SW 1271 (cell line): ENCODE measurements at places on chromosomes 7 and 10.

DNA sequence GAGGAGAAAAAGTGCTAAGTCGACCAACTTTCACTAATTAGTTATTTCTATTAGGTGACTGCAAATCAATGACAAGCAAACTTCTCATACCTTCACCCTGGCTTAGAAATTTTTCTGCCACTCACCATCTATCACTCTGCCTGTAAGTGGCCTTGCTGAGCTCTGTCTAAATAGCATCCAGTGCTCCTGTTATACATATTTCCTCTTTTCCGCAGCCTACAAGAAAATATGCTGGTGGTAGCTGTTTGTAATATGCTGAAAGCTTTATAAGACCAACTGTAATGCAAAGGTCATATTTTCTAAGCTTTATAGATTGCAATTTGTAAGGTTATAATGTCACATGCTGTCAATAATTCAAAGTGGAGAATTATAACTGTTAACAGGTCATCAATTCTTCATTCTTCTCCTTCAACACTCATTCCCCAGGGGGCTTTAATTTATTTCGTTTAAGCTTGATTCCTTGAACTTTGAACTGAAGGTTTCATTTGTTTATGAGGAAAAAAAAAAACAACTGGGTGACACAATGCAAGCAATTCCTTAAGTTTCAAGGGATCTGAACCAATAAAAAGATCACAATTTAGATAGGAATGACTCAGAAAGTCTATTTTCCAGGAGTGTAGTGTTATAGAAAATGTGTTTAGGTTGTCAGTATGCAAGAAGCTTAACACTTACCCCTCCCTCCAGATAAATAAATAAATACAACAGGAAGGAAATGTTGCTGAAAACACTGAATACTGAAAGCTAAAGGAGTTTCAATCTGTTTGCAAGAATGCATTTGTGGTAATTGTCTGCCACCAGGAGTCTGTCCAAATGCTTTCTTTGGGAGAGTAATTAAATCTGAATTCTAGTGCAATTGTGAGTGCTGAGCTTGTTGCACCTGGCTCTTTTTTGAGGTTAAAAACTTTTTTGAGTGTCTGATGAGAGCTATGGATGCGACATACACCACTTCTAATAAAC, 183.7 kb downstream of the SORCS1 start:
- no peak for DNase-seq

DNA sequence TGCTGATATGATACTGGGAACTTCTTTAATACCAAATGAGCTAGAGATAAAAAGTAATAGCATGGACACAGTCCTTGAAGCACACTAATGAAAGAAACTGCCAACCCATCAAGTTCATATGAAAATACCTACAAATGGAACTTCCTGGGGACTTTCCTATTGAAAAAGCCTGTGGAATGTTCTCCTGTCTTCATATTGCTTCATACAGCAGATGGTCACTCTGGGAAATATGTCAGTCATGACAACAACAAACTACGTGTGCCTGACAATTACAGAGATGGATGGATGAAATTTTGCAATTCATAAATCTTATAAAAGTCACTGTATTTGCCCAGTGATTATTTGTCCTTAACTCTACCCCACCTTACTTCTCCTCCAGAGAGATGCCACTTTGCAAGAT, 106.6 kb upstream of the COL1A2 start:
- no peak for DNase-seq

DNA sequence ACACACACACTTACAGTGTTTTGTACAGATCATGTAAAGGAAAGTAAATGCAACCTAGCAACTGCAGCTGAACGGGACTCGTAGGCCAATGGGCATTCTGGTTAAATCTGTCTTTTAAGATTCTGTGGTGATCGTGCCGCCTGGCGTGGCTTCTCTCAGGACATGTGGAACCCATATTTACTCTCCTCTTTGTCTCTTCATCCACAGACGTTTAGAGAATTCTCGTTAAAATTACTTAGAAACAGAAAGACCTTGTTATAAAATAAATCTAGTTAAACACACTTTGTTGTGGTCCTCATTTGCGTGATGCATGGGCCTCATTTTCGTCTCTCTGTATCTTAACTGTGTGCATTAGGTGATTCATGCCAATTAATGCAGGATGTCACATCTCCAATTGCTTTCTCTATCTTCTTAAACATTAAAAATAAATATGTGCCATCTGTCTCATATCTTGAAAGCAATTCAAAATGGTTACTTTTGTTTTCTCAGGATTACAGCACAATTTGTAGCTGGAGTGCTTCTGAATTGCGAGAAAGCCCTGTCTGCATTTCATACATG, 11.5 kb downstream of the KLF6 start:
- DNase-seq, result no peak

DNA sequence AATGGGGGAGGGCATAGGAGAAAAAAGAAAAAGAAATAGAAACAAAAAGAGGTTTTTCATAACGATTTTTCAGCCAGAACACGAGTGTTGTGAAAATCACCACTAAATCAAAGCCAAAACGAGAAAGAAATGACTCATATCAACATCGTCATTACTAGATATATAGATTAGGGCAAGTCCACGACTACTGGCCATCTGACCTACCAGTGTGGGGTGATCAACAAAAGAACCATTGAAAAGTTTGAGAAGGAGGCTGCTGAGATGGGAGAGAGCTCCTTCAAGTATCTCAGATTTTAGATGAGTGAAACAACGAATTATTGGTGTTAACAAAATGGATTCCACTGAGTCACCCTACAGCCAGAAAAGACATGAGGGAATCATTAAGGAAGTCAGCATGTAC, 33.5 kb upstream of the ABCB5 start:
- no peak for DNase-seq

- DNase-seq, result no peak
These were observed 114.8 kb upstream of the ARID5B start for GRCh38 chr10:61786728-61787127.

DNA sequence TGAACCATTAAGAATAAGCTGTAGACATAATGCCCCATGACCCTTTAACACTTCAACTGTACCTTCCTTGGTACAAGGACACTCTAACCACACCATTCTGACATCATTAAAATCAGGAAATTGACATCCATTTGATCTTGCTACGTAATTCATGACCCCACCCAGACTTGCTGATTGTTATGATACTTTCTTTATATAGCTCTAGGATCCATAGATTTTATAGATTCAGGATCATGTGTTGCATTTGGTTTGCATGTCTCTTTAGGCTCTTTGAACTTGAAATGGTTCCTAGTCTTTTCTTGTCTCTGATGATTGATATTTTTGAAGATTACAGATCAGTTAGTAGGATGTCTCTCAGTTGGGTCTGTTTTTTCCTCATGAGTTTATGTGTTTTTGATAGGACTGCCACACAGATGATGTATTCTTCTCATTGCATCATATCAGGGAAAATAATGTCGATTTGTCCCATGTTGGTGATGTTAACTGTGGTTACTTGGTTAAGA, 13.5 kb downstream of the CCM2 start:
- DNase-seq, result no peak

- no peak for DNase-seq
These were observed 16.0 kb downstream of the SFTPD start for GRCh38 chr10:79932841-79933379.

GRCh38 chr10:11086177-11086840, 68.6 kb downstream of the CELF2 start:
- DNase-seq, result no peak

- no peak for DNase-seq
These were observed 50.0 kb downstream of the TACR2 start for GRCh38 chr10:69366738-69367137.

DNA sequence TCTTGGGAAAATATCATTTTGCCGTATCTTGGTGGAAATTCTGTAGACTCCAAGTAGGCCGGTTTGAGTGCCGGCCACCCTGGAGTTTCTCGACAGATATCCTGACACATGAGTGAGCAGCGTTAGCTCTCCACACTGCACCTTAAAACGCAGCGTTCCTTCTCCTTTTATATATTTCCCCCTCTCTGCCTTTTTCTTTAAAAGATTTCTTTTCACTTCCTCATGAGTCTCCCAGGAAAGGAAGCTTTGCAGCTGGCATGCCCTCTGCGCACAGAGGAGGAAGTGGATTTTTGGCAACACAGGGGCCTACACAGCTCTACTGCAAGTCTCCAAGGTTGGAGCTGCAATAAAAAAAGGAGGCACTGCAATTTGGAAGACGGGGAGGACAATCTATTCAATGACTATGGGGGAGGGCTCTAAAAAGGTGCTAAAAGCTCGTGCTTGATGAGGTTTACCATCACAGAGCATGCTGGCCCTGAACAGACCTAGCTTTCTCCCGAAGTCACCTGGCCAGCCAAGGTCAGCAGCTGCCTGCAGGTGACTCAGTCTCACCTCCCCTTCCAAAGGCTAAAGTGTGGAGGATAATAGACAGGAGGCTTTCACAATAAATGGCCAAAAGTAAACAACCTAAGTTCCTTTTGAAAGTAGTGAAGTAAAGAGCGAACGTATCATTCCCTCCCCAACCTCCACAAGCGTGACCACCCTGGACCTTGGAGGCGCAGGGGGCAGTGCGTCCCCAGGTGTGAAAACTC, 252.8 kb downstream of the ZMYND11 start:
- no peak for DNase-seq

DNA sequence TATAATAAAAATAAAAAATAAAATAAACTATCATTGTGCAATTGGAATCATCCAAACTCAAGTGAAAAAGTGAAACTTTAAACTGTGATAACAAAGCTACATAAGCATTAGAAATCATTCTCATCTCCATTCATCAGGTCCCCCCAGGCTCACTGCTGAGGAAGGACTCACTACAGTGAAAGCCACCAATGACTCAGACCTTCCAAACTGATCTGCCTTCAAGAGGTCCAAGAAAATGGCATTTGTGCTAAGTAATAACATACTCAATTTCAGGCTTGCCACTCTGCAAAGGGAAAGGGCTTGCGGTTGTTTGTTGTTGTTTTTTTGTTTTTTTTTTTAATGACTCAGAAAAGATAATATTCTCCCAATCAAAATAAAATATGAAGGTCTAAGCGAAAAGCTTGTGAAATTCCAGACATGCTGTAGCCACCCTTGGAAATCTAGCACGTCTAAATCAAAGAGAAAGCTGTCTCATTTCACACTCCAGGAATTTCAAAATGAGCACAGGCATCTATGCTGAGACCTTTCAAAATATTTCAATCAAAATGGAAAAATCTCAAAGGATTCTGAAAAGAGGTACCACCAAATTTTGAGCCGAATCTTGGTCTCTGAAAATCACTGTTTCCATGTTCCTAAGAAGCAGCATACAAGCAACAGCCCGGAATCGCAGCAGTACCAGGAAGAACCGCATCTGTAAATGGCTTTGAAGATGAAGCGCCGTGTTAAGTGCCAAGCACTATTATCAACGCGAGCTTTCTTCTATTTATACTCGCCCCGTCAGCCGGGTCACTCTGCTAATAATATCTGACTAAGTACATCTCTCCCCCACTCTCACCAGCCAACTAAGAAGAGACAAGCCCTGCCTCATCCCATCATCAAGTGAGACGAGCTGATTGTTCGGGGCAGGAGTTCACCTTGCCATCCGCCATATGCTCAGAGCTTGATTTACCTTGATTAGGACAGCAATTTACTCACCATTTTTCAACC, 13.5 kb downstream of the SFMBT2 start:
- DNase-seq, result no peak

GRCh38 chr10:103687718-103688117, 167.7 kb downstream of the SH3PXD2A start:
- DNase-seq, result no peak

DNA sequence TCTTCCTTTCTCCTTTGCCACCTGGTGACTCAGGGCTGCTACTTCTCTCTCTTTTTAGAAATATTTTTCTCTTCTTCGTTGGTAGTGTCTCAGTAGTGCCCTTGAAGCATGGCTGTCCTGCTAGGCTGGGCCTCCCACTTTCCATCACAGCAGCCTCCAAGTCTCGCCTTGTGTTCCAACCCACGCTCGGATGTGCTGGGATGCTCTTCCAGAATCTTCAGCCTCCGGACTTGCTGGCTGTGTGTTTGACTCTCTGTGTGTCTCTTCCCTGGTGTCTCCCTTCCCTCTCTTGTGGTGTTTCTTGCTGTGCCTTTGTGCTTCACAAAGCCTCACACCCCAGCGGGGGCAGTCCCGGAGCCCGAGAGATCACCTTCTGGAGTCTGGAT, 100.5 kb downstream of the INPP5A start:
- DNase-seq, result no peak

DNA sequence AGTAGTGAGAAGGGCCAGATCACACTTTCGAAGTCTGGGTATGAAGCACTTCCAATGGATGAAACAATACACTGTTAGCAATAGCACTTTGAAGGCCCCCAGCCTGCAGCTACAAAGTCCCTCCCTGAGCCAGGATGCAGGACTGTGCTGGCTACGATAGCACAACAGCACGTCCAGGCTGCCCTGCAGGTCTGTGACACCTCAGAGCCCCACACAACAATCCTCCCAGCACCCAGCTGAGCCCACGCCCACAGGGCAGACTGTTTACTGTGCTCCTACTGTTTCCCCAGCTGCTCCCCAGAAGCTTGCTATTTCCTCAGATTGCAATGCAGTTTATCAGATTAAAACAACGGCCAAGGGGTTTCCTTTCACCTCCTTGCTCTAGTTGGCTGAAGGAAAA, 71.4 kb downstream of the HTR5A start:
- DNase-seq, result no peak

DNA sequence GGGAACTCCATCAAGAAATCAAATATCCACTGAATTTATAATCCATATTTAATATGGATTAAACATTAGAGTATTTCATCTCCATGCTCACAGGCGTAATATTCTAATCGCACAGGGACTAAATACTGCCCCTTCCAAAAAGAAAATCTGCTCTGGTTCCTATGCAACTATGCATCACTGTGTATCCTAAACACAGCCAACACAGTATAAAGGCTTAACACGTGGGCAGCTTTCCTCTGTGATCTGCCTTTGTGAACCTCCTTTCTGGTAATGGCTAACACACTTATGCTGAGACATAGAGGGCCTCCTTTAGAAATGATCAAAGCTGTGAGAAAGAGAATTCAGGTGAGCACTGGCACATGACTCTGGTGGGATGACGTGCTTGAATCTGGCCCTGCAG, 110.2 kb downstream of the RAB11FIP2 start:
- no peak for DNase-seq

DNA sequence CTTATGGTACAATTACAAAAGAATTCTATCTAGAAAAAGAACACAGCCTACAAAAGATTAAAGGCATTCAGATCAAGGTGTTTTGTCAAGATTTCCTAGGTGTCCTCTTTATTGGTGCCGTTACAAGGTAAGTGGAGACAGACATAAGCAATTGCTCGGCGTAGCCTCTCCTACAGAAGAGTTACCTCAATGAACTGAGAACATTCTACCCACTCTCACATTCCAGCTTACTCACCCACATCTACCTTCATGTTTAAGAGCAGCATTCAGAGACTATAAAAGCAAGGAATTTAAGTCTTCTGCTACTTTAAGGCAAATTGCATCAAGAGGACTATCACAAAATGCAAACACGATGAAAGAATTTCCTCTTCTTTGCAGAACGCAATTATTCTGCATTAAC, 29.5 kb downstream of the MPP7 start:
- DNase-seq, result no peak

GRCh38 chr10:61822781-61823230, 78.7 kb upstream of the ARID5B start:
- DNase-seq, result no peak

GRCh38 chr7:106968160-106968559, 76.3 kb upstream of the PRKAR2B start:
- no peak for DNase-seq
